ENCODE measurements at places on chromosomes 6 and 20. TPM values are rescaled to one million over a fixed set of nuclear protein-coding genes. Genes with fewer than 3 reads are reported as not detected.

- no peak for DNase-seq
Measured at GRCh38 chr20:63163596-63164483, 52.1 kb downstream of the YTHDF1 start.

- DNase-seq = no peak
Measured at GRCh38 chr20:55166063-55166462, 690.7 kb downstream of the DOK5 start.

- no peak for DNase-seq
Measured at GRCh38 chr6:39840781-39841180, 48.6 kb downstream of the DAAM2 start.

DNA sequence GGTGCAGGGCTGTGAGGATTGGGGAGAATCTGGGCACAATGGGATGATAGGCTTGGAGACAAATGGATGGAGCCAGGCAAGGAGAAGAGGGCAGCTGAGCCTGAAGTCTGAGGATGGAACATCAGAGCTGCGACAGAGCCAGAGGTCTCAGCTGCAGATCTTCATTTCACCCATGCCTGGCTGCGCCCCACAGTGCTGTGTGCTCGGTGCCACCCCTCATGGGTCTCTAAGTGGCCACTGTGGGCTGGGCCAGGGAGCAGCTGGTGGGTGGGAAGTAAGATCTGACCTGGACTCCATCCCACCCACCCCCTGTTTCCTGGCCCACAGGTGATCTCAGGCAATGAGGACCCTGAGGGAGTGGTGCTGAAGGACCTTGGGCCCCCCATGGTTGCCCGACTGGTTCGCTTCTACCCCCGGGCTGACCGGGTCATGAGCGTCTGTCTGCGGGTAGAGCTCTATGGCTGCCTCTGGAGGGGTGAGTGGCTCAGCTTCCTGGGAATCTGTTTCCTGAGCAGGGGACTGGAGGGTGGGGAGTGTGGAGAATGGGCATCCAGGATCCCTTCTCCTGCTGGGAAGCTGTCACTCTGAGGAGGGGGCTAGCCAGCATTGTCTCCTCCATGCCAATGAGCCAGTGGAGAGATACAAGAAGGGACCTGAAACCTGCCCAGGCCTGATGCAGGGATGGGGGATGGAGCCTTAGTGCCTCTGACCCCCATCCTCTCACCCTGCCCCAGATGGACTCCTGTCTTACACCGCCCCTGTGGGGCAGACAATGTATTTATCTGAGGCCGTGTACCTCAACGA is 6.5 kb downstream of the DDR1 start:
- DNase-seq = no peak

DNA sequence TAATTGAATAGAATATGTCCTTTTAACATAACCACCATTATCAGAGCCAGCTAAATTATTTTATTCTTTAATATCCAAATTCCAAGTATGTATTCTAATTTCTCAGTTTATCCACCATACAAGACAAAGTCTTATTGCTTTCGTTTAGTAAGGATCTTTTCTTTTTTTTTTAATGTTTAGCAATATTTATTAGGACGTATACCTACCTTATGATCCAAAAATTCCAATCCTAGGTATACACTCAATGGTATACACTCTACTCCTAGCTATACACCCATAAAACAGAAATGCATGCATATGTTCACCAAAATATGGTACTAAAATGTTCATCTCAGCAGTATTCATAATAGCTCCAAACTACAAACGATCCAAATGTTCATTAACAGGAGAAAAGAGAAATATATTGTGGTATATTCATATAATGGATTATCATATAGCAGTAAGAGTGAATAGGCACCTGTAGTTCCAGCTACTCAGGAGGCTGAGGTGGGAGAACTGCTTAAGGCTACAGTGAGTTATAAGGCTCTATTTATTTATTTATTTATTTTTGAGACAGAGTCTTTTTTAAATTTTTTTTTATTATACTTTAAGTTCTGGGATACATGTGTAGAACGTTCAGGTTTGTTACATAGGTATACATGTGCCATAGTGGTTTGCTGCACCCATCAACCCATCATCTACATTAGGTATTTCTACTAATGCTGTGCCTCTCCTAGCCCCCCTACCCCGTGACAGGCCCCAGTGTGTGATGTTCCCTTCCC is 17.3 kb downstream of the TNFAIP3 start:
- DNase-seq = no peak

- DNase-seq = no peak
Measured at GRCh38 chr6:22906091-22906549, 336.8 kb downstream of the HDGFL1 start.

GRCh38 chr6:125742464-125743120 is 6.8 kb upstream of the HEY2 start:
- DNase-seq = no peak

DNA sequence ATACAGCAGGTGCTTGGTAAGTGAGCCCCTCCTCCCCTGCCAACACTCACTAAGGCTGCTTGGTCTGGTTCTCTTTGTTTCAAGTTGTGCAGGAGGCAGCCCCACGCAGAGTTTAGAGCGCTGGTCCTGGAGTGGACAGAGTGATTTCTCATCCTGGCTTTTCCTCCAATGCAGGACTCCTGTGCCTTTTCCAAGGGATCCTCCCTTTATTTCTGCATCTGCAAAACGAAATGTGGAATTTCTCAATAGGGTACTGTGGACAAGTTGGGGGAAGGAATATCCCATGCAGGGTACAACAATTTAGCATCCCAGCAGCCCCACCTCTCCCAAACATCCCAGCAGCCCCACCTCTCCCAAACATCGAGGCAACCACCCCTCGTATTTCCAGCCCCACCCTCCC is 30.6 kb upstream of the CCDC167 start:
- DNase-seq = no peak

DNA sequence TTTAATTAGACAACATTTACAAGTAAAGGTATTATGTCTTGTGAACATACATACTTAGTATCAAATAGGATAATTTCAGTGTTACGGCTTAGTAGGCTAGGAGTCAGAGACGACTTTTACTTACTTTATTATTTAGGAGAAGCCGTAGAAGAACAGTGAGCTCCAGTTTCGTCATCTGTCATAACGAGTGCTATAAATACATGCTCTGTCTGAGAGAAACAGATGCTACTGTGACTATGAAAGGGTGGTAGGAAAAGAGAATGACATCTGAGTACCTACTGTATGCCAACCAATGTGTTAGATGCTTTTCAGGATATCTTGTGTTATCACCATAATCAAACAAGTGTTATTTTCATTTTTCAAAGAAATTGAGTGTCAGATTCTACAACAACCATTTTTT is 119.0 kb downstream of the EYA4 start:
- no peak for DNase-seq

GRCh38 chr20:39736434-39737327 is 774.5 kb downstream of the DHX35 start:
- no peak for DNase-seq

GRCh38 chr6:127103482-127103881 is 15.0 kb upstream of the RSPO3 start:
- DNase-seq = no peak

CST4 gene
- not detected for total RNA-seq

CENPQ gene
- 16.6 TPM for total RNA-seq

DEF6 gene
- 86.6 TPM for total RNA-seq

PPP1R16B gene
- 84.0 TPM for total RNA-seq

SYNCRIP gene
- 191 TPM for total RNA-seq

ADGRF5 gene
- not detected for total RNA-seq

KHDC1L gene
- total RNA-seq = not detected

OOEP gene
- total RNA-seq = 0.86 TPM
